Colonic mucosa (tissue), 4 donors: ENCODE measurements at places on chromosomes 4 and X. TPM values are rescaled to one million over a fixed set of nuclear protein-coding genes. Genes with fewer than 3 reads are reported as not detected.

The ATG4A gene
- 19.0 TPM for total RNA-seq

The ERCC6L gene
- 8.2 TPM for total RNA-seq

The SUPT20HL1 gene
- not detected for total RNA-seq

The CCDC120 gene
- total RNA-seq: 11.8 TPM

The FAM184B gene
- 0.94 TPM for total RNA-seq

The GIMD1 gene
- total RNA-seq: not detected

The NHS gene
- total RNA-seq: 4.3 TPM

The CENPE gene
- total RNA-seq: 9.8 TPM

GRCh38 chrX:113274345-113274744 lies 433.7 kb upstream of the AMOT start:
- no peaks in the 10 kb centered on the region for H3K36me3 ChIP-seq
- DNase-seq: no peak
- no peak overlapping the region for H3K4me3 ChIP-seq
- H3K27ac ChIP-seq: no peak overlapping the region

DNA sequence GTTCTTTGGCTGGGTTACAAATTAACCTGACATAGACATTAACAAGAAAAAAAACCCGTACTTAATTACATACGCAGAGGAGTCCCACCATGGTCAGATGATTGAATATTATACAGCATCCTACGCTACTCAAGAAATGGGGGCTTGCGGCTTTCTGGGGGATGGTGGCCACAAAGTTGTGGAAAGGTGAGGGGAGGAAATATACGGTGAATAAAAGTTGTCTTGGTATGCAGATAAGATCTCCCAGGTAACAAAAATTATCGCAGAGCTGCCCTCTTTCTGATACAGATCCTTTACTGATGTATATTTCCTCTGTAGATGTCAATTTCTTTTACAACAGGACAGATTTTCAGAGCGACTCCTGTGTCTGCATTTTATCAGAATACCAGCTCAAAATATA lies 890 bp downstream of the DCAF16 start:
- H3K4me3 ChIP-seq: peak overlapping the region; percentile 95
- peak overlapping the region; percentile 92 for H3K27ac ChIP-seq
- H3K4me1 ChIP-seq: peaks cover 30% of the 10 kb centered on the region

DNA sequence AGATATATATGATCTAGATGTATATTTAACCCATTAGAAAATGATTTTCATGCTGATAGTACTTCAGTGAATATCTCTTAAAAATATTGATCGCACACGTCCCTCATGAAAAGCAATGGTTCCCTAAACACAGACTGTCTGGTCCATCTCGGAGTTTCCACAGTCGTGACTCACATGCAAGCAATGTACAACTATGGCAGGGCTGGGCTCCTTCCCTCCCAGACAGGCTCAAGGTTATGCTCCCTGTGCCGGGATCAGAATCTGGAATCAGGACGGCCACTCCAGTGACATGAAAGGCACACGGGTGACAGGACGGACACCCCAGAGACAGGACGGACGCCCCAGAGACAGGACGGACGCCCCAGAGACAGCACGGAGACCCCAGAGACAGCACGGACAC lies 40.2 kb upstream of the PPP2R3B start:
- no peaks in the 10 kb centered on the region for H3K27me3 ChIP-seq
- no peaks in the 10 kb centered on the region for H3K36me3 ChIP-seq
- no peak overlapping the region for H3K4me3 ChIP-seq
- H3K27ac ChIP-seq: no peak overlapping the region
- no peaks in the 10 kb centered on the region for H3K4me1 ChIP-seq
- DNase-seq: no peak

DNA sequence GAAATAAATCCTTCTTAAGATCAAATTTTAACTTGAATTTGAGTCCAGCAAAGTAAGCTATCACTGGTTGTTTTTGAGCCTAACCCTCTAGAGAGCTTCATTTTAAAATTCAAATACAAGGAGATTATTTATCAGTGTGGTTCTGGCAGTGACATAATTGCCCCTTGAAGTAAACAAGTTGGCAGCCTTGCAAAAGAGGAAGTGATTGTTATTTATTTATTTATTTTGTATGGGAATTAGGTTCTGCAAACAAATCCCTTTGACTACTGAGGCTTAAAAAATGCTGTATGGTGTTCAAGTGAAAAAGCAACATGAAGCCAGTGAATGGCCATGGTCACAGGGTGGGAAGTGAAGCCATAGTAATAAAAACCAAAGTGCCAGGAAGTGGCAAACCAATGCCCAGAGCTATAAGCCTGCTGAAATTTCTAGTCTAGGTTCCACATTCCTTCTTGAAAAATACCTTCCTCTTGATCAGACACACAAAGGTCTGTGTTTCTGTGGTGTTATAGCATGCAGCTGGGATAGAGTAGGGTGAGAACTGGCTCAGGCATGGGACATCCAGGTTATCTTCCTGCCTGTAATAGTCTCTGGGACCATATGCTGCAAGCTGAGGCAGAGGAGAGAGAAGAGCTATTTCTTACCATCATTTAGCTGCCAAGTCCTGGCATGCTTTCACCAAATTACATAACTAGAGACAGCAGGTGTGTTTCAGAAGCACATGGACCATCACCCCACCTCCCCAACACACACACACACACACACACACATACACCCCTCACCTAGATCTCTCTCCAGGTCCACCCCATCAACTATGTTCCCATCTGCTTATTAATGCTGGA lies 47.1 kb upstream of the TSPAN7 start:
- no peaks in the 10 kb centered on the region for H3K27me3 ChIP-seq
- no peaks in the 10 kb centered on the region for H3K4me1 ChIP-seq
- no peak overlapping the region for H3K4me3 ChIP-seq

DNA sequence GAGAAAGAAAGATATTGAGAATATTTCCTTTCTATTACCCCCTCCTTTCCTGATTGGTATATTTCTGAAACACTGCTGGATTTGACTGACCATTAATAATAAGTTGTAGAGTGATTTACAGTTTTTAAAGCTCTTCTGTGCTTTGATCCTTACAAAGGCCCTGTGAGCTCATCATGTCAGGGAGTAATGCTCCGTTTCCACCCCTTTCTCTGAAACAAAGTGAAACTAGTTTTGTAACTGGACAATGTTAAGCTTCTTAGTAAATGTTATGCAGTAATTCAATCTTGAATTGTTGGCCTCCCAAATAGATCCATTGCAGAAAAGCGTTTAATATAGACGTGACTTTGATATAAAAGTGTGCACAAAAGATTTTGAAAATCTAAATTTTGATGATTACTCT lies 190.1 kb upstream of the GNPDA2 start:
- H3K27me3 ChIP-seq: no peaks in the 10 kb centered on the region

DNA sequence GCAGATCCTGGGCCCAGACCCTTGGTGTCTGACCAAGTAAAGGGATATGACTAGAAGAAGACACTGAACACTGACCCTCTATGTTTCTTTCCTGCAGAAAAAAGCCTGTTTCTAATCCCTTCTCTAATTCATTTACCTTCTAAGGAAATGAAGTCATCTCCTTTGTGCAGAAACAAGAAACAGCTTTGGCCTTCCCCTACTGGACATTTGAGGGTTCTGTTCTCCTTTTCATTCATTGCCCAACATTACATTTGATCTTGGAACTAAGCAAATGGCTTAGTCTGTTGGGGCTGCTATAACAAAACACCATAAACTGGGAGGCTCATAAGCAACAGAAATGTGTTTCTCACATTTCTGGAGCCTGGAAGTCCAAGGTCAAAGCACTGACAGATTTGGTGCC lies 20.0 kb downstream of the HCCS start:
- H3K4me3 ChIP-seq: no peak overlapping the region
- H3K27ac ChIP-seq: no peak overlapping the region
- DNase-seq: no peak
- no peaks in the 10 kb centered on the region for H3K27me3 ChIP-seq
- no peaks in the 10 kb centered on the region for H3K36me3 ChIP-seq
- no peaks in the 10 kb centered on the region for H3K4me1 ChIP-seq

GRCh38 chr4:116223040-116223732 lies 862.2 kb downstream of the TRAM1L1 start:
- no peak overlapping the region for H3K27ac ChIP-seq
- no peaks in the 10 kb centered on the region for H3K36me3 ChIP-seq
- no peak overlapping the region for H3K4me3 ChIP-seq
- no peaks in the 10 kb centered on the region for H3K4me1 ChIP-seq
- no peak for DNase-seq

GRCh38 chr4:78606530-78607095 lies 55.0 kb downstream of the ANXA3 start:
- H3K4me3 ChIP-seq: no peak overlapping the region
- no peak for DNase-seq
- no peaks in the 10 kb centered on the region for H3K4me1 ChIP-seq
- peaks cover 5% of the 10 kb centered on the region for H3K36me3 ChIP-seq

- no peak overlapping the region for H3K27ac ChIP-seq
- H3K36me3 ChIP-seq: no peaks in the 10 kb centered on the region
- DNase-seq: no peak
- H3K4me3 ChIP-seq: no peak overlapping the region
- no peaks in the 10 kb centered on the region for H3K4me1 ChIP-seq
These were observed 8.3 kb upstream of the PF4V1 start for GRCh38 chr4:73844806-73845205.

- H3K27me3 ChIP-seq: no peaks in the 10 kb centered on the region
- no peak overlapping the region for H3K4me3 ChIP-seq
- no peaks in the 10 kb centered on the region for H3K4me1 ChIP-seq
- no peaks in the 10 kb centered on the region for H3K36me3 ChIP-seq
- no peak overlapping the region for H3K27ac ChIP-seq
These were observed 17.0 kb upstream of the ARHGAP24 start for GRCh38 chr4:85457752-85458467.

- no peak for DNase-seq
- H3K27ac ChIP-seq: no peak overlapping the region
- H3K4me1 ChIP-seq: no peaks in the 10 kb centered on the region
- H3K4me3 ChIP-seq: no peak overlapping the region
- H3K36me3 ChIP-seq: no peaks in the 10 kb centered on the region
- H3K27me3 ChIP-seq: no peaks in the 10 kb centered on the region
These were observed 241.1 kb upstream of the TLL1 start for GRCh38 chr4:165631912-165632311.

GRCh38 chr4:13331827-13332226 lies 152.3 kb downstream of the RAB28 start:
- H3K4me1 ChIP-seq: no peaks in the 10 kb centered on the region
- H3K27me3 ChIP-seq: no peaks in the 10 kb centered on the region
- H3K4me3 ChIP-seq: no peak overlapping the region
- DNase-seq: no peak

DNA sequence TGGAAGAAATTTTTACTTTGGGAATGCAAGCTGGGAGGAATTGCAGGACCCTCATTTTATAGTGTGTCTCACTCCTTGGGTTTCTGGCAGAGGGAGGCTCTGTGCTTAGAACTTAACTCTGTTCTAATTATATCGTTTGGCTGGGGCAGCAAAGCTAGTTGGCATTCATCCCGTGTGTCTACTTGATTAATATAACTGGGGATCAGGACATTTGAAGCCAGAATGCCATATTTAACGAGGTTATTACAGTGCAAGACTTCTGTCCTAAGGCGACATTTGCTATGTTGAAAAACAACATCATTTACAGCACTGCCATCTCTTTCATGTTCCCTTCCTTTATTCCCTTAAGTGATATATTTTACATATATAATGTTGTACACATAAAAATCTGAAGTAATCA lies 179.1 kb upstream of the TBC1D9 start:
- H3K4me3 ChIP-seq: no peak overlapping the region
- no peaks in the 10 kb centered on the region for H3K36me3 ChIP-seq
- no peak overlapping the region for H3K27ac ChIP-seq
- no peak for DNase-seq
- no peaks in the 10 kb centered on the region for H3K27me3 ChIP-seq
